Right atrium auricular region (tissue), 2 donors: ENCODE measurements at places on chromosomes 3 and 15. TPM values are rescaled to one million over a fixed set of nuclear protein-coding genes. Genes with fewer than 3 reads are reported as not detected.
A peak's percentile ranks its signal among the peaks of the same experiment; 100 is the strongest.

GRCh38 chr15:74202452-74203401, at the start of gene STRA6:
STRA6 (minus strand) TSS chr15:74202787; CDS start chr15:74202267, 520 bp downstream.
- H3K27me3 ChIP-seq: no peaks in the 10 kb centered on the region
- H3K27ac ChIP-seq: no peak within 1 kb of the TSS
- peaks cover 46% of the 10 kb centered on the region for H3K4me1 ChIP-seq
- no peaks in the 10 kb centered on the region for H3K36me3 ChIP-seq

GRCh38 chr3:153442386-153442785, 280.4 kb downstream of the RAP2B start:
- H3K4me3 ChIP-seq: no peak overlapping the region
- H3K36me3 ChIP-seq: no peaks in the 10 kb centered on the region
- H3K27me3 ChIP-seq: no peaks in the 10 kb centered on the region
- no peaks in the 10 kb centered on the region for H3K4me1 ChIP-seq

DNA sequence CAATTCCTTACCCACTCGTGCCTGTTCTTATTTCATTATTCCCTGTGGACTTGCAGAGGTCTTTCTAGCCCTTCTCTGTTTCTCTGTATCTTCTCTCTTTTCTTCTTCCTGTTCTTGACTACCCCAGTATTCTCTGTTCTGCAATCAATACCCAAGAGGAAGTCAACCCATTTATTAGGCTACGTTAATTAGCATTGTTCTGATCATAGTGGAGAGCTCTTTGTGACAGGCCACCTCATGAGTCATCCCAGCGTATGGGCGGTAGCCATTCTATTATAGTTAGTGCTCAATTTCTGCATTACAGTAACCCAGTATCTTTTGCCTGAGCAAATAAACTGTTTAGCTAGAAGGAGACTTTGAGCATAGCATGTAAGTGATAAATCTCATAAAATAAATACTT, 259.5 kb upstream of the GRM7 start:
- H3K4me1 ChIP-seq: no peaks in the 10 kb centered on the region
- no peaks in the 10 kb centered on the region for H3K36me3 ChIP-seq
- H3K27ac ChIP-seq: no peak overlapping the region
- no peaks in the 10 kb centered on the region for H3K27me3 ChIP-seq

- H3K27ac ChIP-seq: no peak overlapping the region
- H3K36me3 ChIP-seq: no peaks in the 10 kb centered on the region
- H3K4me3 ChIP-seq: no peak overlapping the region
- H3K4me1 ChIP-seq: peaks cover 9% of the 10 kb centered on the region
Observed at GRCh38 chr3:30393079-30393478, 213.3 kb upstream of the TGFBR2 start.

DNA sequence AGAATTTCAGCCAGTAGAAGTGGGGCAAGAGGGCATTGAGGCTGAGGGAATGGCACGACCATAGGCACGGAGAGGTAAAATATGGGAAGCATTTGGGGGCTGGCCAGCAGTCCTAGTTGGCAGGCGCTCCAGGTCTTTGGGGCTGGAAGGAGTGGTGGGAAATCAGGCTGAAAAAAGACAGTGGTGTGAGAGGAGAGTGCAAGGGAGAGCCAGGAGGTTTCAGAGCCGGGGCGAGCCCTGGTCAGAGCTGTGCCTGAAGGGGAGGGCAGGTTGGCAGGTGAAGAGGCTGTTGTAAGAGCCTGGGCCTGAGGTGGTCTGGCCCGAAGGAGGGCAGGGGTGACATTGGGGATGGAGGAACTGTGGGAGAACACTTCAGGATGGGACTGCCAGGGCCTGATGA, 1.6 kb upstream of the IDH3A start:
- no peaks in the 10 kb centered on the region for H3K27me3 ChIP-seq
- H3K27ac ChIP-seq: peak overlapping the region; percentile 94
- H3K4me3 ChIP-seq: no peak overlapping the region
- DNase-seq: no peak

- no peaks in the 10 kb centered on the region for H3K36me3 ChIP-seq
- peak overlapping the region; percentile 4 for H3K27ac ChIP-seq
- no peaks in the 10 kb centered on the region for H3K27me3 ChIP-seq
- H3K4me1 ChIP-seq: no peaks in the 10 kb centered on the region
- no peak for DNase-seq
Observed at GRCh38 chr15:31438601-31439265, 112.1 kb downstream of the KLF13 start.

DNA sequence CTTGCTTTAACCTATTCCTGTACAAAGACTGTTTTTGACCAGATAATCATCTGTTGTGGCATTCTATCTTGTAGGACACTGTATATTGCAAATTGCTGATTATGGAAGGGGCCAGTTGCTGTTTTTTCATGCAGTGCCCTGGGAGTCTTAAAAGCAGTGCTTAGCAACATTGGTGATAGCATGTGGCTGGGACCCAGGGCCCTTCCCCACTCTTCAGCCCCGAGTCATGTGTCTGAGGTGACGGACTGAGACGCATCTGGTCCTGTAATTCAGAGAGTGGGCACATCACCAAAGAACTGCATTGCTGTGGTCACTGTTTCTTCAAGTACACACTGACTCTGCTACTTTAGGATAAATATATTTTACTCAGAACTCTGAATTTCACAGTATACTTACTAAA, 63.4 kb downstream of the SNRK start:
- H3K27me3 ChIP-seq: no peaks in the 10 kb centered on the region
- H3K4me1 ChIP-seq: no peaks in the 10 kb centered on the region
- DNase-seq: no peak

DNA sequence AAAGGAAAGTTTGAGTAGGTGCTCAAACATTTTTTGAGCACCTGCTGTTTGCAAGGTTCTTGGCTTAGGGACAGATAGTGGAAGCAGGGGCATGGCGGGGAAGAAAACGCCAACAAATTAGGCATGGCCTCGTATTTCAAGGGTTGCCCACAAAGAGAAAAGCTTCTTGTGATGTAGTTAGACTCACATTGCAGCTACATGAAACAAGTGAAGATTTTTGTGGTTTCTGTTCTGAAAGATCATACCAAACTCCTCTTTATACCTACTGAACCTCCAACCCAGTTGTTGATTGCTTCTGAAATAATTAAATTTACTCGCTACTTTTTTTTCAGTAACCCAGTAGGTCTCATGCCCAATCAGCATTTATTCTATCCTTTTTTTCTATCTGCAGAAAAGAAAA, 23.5 kb upstream of the RARB start:
- no peaks in the 10 kb centered on the region for H3K36me3 ChIP-seq
- no peak for DNase-seq
- no peak overlapping the region for H3K27ac ChIP-seq
- H3K4me1 ChIP-seq: no peaks in the 10 kb centered on the region
- no peaks in the 10 kb centered on the region for H3K27me3 ChIP-seq

GRCh38 chr15:84714821-84715220, 1.1 kb downstream of the SEC11A start:
- no peaks in the 10 kb centered on the region for H3K4me1 ChIP-seq
- peak overlapping the region; percentile 80 for H3K4me3 ChIP-seq
- no peak for DNase-seq
- peaks cover 18% of the 10 kb centered on the region for H3K36me3 ChIP-seq

DNA sequence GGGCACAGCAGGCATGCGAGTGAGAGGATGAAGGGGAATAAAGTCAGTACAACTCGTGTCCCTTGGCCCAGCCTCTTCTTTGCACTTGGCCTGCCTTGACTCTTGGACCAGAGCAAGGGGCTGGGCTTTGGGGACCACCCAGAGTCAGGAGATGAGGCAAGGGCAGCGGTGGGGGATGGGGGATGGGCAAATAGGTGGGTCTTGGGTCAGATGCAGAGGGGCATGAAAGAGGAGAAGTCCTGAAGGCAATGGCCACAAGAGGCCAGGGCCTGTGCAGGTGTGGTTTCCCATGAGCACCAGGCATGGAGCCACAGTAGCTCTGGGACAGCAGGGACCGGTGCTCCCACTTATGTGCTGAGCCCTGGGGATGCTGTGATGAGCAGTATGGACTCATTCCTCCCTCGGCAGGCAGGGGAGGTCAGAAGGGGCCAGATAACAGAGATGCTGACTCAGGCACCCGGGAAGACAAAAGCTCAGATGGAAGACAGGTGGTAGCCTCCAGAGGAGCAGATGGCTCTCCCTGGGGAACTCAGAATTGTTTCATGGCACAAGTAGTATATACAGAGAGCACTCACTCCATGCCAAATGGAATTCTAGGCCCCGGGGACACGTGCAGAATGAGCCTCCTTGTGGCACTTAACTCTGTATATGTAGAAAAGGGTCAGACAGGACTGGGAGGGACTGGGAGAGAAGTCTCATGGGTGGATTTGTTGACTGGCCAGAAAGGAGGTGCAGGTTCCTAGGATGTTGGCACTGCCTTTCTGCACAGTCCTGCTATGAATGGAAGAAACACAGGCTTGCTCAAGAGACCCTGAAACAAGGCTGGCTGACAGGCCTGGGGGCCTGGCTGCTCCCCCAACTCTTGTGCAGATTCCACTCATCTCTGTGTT, 14.3 kb downstream of the ZBTB47 start:
- peaks cover 29% of the 10 kb centered on the region for H3K4me1 ChIP-seq
- peak; percentile 58 for DNase-seq
- H3K27ac ChIP-seq: peak overlapping the region; percentile 82
- no peaks in the 10 kb centered on the region for H3K36me3 ChIP-seq
- H3K4me3 ChIP-seq: no peak overlapping the region

GRCh38 chr3:157408499-157409149, 28.0 kb upstream of the PTX3 start:
- no peak overlapping the region for H3K4me3 ChIP-seq
- DNase-seq: no peak
- H3K27me3 ChIP-seq: no peaks in the 10 kb centered on the region
- H3K36me3 ChIP-seq: no peaks in the 10 kb centered on the region

DNA sequence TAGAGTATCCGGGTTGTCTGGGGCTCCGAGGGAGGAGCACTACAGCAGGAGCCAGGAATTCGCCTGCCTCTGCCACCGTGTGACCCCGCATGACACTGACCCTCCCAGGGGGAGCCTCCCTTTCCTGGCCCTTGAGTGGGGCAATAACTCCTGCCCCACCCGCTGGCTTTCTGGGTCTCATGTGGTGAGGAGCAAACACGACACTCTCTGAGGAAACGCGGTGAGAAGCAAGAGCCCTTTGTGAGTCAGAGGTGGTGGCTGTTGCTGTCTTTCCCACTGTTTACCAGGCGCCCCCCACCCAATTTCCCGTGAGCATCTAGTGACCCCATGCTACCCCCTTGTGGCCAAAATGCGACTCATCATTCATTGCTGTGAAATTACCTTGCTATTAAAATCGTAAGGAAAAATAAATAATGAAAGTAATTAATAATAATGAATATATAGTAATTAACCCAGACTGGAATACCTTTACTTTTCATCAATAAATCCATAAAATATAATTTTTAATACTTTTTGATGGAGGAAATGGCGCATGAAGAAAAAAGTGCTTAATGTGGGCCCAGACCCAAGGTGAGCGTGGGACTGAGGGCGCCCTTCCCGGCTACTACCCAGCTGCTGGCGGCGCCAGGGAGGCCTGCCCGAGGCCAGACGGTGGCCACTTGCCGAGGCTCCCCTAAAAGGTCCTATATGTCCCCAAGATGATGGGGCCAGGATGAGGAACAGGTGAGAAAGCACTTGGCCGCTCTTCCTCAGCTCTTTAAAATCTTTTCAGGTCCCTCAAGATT, 29.3 kb downstream of the CCNL1 start:
- H3K4me3 ChIP-seq: peak overlapping the region; percentile 18
- peaks cover 70% of the 10 kb centered on the region for H3K4me1 ChIP-seq
- H3K36me3 ChIP-seq: no peaks in the 10 kb centered on the region
- H3K27ac ChIP-seq: peak overlapping the region; percentile 93
- no peaks in the 10 kb centered on the region for H3K27me3 ChIP-seq
- peak; percentile 87 for DNase-seq

The ANKDD1A gene
- 2.2 TPM for total RNA-seq

The AMT gene
- 6.6 TPM for total RNA-seq

The ALCAM gene
- total RNA-seq: 16.5 TPM

The ACAD9 gene
- 34.3 TPM for total RNA-seq

The CASR gene
- total RNA-seq: not detected
